Stimulated activated naive CD4-positive, alpha-beta T cell treated with Interleukin-2 at 50 U/mL for 16 hours (primary cell): ENCODE measurements at places on chromosomes 11 and 22.
A peak's percentile ranks its signal among the peaks of the same experiment; 100 is the strongest.

- no peak for DNase-seq
These were observed 51.4 kb upstream of the SHISAL1 start for GRCh38 chr22:44363980-44364750.

DNA sequence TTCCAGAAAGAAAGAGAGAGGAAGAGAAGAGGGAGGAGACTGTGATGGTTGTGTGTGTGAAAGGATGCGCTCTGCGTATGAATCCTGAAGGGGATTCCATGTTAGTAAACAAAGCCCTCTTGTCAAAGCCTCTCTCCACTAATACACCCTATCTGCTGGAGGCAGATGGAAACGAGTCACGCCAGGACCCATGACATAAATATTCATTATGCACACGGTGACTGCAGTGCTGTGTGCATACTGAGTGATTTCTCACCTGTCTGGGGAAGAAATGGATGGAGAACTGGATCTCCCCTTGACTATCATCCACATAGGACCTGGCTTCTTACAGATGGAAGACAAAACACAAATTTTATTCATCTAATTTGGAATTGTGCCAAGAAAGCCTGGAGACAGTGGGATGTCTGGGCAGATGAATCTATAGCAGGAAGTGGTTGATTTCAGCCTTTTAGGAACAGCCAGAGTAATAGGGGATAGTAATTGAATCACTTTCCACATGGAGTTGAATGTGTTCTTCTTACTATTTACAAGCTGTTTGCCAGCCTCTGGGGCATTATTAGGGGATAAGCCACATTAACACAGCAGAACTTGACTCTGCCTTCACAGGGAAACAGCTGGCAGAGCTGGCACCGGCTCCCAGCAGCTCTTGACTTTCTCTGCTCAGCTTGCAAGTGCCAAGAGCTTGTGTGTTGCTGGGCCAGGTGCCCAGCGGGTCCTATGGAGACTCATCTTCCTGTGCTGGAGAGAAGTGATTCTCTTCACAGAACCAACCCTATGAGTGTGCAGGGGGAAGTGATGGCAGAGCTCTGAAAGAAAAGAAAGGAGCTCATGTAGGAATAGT lies 9.0 kb downstream of the MTNR1B start:
- DNase-seq = no peak

DNA sequence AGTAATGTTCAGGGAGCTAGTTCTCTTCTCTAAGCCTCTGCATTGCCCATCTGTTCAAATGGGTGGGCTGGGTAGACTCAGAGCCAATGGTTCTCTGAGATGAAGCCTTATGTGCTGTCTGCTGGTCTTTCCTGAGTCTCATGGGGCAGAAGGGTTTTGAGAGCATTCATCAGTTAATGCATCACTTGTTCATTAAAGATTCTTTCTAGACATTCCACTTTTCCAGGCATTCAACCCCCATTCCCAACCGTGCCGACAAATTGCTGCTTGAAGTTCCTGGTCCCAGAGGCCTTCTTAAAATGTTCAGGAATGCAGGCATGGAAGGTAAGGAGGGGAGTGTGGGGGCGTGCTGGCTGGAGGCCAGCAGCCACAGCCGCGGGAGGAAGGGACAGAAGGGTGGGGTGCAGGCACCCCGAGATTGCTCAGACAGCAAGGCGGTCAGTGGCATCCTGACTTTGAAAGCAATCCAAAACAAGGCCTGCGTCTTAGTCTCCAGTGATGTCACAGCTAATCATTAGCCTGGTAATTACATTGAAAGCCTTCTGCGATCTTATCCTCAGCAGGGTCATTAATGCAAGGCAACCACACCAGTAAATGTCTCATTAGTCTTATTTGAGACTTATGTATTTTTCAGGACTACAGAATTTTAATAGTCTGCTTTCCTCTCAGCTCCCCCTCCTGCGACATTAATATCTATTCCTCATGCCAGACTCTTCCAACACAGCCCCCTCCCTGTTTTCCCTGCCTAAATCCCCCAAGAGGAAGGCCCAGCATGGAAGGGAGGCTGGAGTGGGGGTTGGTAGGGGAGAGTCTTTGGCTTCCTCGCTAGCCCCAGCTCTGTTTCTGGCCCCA lies 328.8 kb downstream of the MIAT start:
- DNase-seq = no peak

GRCh38 chr11:134913391-134913790 lies 501.3 kb upstream of the B3GAT1 start:
- no peak for DNase-seq

- no peak for DNase-seq
These were observed 16.0 kb downstream of the LRRC55 start for GRCh38 chr11:57197762-57198161.

DNA sequence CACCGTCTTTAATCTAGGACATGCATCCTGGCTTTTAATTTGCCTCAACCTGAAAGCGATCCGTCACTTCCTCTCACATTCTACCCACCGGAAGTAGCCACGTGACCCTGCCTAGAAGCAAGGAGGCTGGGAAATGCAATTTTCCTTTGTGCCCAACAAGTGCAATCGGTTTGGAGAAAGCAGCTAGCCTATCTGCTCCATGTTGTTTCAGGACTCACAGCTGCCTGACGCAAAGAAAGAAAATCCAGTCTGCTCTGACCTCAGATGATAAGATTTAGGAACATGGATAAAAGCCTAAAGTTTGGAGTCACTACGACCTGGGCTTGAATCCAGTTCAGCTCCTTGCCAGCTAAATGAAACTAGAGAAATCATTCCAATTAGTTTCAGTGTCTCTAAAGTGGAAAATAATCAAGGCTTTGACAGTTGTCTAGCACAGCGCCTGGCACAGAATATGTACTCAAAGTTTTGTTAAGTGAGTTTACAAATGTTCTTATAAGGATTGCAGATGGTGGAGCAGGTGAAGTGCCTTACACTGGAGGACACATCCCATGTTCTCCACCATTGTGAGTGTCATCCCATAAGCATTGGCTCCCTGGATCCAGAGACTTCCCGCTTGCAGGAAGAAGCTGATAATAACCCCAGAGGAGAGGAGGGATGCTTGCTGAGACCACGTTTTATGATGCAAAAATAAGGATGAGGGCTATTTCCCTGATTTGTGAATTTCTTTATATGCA lies 553.7 kb downstream of the MN1 start:
- no peak for DNase-seq

- DNase-seq = no peak
These were observed 44.9 kb upstream of the ARFGAP3 start for GRCh38 chr22:42901790-42902508.

DNA sequence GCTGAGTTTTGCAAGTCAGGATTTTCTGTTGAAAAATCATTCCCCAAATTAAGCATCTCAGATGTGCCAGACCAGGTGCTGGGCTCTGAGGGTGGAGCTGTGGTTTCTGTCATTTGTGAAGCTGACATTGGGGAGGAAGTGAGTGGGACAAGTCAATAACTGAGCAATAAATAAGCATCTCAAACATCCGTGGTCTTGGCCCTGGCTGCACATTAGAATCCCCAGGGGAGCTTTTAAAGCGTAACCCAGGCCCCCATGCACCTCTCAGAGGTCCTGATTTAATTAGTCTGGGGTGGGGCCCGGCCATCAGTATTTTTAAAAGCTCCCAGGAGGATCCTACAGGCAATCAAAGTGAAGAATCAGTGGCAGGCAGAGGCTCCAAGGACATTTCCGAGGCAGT lies 420.0 kb downstream of the MN1 start:
- DNase-seq = no peak

- DNase-seq = no peak
These were observed 41.3 kb downstream of the TRIM29 start for GRCh38 chr11:120096369-120097191.

- DNase-seq = no peak
These were observed 784.2 kb upstream of the CCDC179 start for GRCh38 chr11:23644443-23644842.

GRCh38 chr22:35593891-35594470 lies 23.1 kb downstream of the MB start:
- DNase-seq = no peak

DNA sequence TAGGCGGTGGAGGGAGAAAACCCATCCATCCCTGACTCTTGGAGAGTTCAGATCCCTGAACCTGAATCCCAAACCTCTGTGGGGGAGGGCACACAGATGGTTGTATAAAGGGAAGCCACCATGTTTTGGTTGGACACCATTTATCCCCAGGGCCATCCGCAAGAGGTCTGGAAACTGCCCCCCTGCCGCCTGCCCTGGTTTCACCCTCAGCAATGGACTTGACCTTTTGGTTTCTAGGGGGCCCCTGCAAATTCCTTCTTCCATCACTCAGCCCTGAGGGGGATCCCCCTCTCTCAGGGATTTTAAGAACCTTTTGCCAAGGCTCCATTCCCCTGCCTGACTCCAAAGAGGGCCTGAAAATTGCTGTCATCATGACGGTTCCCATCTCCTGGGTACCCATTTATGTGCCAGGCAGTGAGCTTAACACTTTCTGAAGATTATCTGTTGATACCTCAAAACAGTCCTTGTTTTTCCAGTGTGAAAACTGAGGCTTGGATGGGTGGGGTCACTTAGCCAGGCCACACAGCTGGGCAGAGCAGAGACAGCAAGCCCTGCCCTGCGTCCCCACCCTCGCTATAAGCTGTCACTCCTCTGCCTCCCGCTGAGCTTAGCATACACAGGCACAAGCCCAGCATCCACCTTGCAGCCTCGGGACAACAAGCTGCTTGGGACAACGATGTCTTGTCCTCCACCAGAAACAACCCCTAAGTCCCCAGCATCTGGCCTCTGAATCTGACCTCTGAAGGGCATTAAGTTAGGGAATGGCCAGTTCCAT lies 33.2 kb upstream of the CRYBB3 start:
- DNase-seq = no peak

DNA sequence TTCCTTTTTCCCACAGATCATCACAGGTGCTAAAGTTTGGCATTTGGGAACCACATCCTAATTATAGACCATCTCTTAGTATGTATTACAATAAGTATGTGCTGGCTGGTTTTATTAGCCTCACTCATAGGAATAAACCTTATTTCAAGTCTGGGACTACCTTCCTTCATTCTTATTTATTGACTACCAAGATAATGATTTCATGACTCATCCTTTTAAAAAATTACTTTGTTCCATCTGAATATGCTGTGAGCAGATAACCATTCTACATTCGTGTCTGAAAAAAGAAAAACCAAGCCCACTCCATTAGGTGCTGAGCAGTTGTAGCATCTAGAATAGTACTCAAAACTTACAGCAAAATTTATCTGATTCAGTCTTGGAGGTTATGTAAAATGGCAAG lies 12.3 kb downstream of the TNRC6B start:
- no peak for DNase-seq

GRCh38 chr11:109033627-109034338 lies 368.9 kb downstream of the DDX10 start:
- DNase-seq = no peak

- peak; percentile 98 for DNase-seq
These were observed 45.7 kb upstream of the DEFB108B start for GRCh38 chr11:71787098-71787823.

DNA sequence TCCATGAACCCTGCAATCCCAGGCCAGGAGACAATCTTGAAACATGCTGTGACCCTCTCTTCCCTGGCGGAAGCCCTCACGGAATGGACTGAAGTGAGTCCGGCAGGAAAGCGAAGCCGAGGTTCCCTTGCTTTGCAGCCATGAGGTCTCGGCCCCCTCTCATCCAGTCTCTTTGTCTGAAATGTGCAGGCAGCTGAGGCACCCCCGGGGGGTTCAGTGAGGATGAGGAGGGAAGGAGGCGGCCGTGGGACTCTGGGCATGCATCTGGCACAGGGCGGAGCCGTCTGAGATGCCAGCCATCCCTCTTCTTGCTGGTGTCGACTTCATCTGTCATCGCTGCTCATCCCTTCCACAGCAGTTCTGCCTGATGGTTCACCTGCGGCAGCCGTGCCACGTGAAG lies 1485.7 kb downstream of the BRD1 start:
- no peak for DNase-seq

- DNase-seq = no peak
These were observed 81.4 kb upstream of the GRK3 start for GRCh38 chr22:25482868-25483639.

- peak; percentile 63 for DNase-seq
These were observed 1.9 kb upstream of the ADM start for GRCh38 chr11:10302744-10303557.

DNA sequence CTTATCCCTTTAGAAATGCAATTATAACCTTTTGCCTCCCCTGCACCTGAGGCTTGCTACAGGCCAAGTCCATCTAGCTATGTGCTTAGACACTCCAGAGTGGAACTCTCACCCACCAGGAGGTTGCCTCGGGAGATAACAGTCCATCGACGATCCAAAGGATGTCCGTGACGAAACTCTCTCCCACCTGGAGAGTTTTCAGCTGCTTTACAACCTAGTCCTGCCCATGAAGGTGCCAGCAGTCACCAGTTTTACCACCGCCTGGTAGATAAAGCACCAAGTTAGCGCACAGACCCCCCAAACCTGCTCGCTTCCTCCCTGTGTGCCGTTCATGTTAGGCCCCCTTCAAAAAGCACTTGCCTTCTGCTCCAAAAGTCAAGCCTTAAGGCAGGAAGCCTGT lies 53.1 kb upstream of the SHISAL1 start:
- no peak for DNase-seq

DNA sequence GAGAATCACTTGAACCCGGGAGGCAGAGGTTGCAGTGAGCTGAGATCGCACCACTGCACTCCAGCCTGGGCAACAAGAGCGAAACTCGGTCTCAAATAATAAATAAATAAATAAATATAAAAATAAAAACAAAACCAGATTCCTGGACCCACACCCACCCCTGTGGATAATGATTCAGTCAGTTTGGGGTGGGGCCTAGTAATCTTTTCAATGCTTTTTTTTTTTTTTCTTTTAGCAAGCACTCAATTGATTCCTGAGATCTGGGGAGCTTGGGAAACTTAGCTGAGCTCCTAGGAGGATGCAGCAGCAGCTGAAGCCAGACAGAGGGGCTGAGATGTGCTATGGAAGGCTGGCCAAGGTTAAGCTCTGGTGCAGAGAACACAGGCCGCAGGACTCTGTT lies 4.6 kb upstream of the PC start:
- DNase-seq = no peak

- DNase-seq = no peak
These were observed 83.1 kb downstream of the SHANK2 start for GRCh38 chr11:71169313-71169712.

DNA sequence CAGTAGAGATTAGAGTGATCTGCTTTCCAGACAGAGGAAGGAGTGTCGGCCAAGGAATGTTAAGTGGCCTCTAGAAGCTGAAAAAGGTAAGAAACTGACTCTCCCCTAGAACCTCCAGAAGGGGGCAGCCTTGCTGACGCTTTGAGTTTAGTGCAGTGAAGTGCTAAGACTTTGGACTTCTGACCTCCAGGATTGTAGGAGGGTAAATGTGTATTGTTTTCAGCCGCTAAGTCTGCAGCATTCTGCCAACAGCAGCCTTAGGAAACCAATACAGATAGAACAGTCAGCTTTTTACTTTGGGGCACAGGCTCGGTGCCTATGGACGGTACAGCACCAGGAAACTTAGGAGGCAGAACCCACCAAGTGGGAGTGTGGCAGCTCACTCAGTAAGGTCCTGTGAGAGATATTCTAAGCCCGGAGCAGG lies 3.6 kb upstream of the TBC1D22A start:
- DNase-seq = peak; percentile 40

GRCh38 chr11:2513441-2513840 lies 68.6 kb downstream of the KCNQ1 start:
- DNase-seq = no peak

- DNase-seq = no peak
These were observed 37.0 kb upstream of the PPARA start for GRCh38 chr22:46113110-46113909.

- no peak for DNase-seq
These were observed 16.8 kb downstream of the AMBRA1 start for GRCh38 chr11:46577058-46577457.
